ENCODE measurements at places on chromosomes 16 and 17.

DNA sequence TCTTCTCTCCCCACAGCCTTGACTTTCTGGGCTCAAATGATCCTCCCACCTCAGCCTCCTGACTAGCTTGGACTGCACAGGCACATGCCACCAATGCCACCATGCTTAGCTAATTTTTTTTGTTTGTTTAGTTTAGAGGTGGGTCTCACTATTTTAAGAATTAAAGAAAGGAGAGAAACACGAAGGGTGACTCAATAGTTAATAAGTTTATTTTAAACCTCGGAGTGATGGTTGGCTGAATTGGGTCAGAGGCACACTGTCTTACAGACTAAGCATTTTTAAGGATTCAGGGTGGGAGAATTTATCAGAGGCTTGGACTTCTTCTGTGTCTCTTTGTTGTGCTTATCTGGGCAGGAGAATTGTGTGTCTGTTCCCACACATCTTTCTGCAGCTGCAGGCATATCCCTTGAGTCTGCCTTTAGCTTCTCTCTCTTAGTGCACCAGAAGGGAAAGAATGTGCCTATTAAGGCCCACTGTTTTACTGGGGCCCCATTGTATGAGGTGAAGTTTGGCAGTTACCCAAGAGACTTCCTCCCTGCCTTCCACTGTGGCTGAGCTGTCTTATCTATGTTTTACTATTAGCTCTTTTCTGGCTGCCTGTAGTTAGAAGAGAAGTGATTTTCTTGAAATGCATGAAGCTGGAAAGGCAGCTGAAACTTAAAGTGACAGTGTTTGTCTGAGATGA lies 2172.0 kb downstream of the TP53TG3F start:
- no peak for DNase-seq

GRCh38 chr17:57985675-57985974 lies 2.4 kb downstream of the VEZF1 start:
- DNase-seq: no peak

DNA sequence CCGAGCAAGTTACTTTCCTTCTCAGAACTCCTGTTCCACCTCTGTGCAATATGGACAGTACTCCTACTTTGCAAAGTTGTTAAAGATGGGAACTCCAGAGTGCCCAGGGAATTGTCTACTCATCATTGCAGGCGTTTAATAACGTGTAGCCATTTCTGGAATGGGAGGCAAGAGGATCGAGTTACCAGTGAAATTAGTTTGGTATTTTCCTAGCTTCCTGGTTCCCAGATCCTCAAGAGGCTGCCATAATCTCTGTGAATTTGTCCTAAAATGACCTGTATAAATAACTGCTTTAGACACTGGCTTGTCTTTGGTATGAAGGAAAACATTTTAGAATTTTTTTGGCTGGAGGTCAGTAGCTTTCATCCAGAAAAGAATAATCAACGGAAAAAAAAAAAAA lies 27.7 kb downstream of the WWOX start:
- DNase-seq: no peak

DNA sequence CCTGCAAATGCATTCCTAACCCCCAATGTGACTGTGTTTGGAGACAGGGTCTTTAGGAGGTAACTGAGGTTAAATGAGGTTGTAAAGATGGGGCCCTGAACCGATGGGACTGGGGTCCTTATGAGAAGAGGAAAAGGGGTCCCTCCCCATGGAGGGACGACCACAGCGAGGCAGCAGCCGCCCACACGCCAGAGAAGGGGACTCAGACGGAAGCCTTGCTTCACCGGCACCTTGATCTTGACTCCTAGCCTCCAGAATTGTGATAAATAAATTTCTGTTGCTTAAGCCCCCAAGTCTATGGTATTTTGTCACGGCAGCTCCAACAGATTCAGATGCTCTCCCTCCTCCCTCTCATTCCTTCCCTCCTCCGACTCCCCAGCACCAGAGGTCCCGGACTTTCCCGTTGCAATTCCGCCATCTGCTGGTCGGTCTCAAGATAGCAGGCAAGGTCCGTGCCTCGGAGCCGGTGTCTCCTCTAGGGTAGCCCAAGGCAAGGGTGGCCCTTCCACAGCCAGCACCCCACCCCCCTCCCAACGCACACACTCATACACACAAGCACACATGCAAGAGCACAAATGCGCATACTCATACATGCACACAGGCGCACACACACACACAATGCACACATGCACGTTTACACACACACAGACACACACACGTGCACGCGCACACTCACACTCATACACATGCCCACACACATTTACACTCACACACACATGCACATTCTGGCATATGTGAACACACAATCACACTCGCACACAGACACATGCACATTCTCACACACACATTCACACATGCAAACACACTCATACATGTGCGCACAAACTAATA lies 23.1 kb upstream of the C16orf78 start:
- no peak for DNase-seq

DNA sequence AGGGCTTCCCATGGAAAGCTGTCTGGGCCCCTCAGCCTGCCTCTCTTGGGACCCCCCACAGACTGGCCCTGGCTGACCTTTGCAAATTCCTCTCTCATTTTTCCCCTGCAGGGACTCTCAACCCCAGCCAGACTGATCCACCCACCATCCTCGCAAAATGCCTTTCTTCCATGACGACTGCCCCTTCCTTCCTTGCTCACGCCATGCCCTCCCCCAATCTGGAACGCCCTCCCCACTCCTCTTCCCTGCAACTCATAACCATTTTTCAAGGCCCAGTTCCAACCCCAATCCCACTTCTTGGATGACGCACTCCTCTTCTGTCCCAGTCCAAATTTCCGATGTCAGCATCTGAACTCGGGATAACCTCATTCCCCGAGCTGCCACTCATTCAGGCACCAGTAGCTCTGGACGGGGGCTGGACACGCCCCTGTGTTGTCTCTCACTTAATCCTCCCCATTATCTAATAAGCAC lies 1.3 kb upstream of the DNAI2 start:
- no peak for DNase-seq

DNA sequence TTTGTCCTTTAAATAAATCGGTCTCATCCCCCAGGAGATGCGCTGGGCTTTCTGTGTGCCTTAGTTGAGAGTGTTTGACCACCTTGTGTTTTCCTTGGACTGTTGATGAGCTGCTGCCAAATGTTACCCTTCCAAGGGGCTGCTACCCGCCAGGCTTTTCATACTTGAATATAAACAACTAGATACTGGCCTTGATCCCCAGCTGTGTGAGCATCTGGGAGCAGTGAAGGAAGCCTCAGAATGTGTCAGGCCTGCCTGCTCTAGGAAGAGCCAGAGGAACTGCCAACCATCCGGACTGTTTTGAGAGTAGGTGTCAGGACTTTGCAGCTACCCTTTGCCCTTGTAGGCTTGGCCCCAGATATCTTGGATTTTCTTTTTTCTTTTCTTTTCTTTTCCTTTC lies 57.8 kb downstream of the LDHD start:
- DNase-seq: no peak

- DNase-seq: no peak
These were observed 14.2 kb downstream of the LGALS3BP start for GRCh38 chr17:78965491-78965924.

- DNase-seq: no peak
These were observed 45.8 kb upstream of the ETV4 start for GRCh38 chr17:43591779-43592562.

GRCh38 chr16:88084881-88085280 lies 133.6 kb downstream of the BANP start:
- DNase-seq: no peak

- no peak for DNase-seq
These were observed 26.1 kb downstream of the TNS4 start for GRCh38 chr17:40475234-40475908.
